ENCODE measurements at places on chromosomes 13 and 19. TPM values are rescaled to one million over a fixed set of nuclear protein-coding genes. Genes with fewer than 3 reads are reported as not detected.

Gene KLK12
- not detected for total RNA-seq

Gene CYP2S1
- total RNA-seq = 0.46 TPM

Gene ARRDC5
- not detected for total RNA-seq

Gene PINLYP
- total RNA-seq = 1.3 TPM

Gene FGF21
- not detected for total RNA-seq

Gene PDX1
- total RNA-seq = not detected

Gene GSX1
- total RNA-seq = not detected

Gene SPPL2B
- total RNA-seq = 64.5 TPM

Gene TMEM59L
- 4.1 TPM for total RNA-seq

Gene ZNF274
- 20.6 TPM for total RNA-seq

Gene TPP2
- 44.8 TPM for total RNA-seq

Gene LILRA6
- not detected for total RNA-seq

Gene ZNF582
- 3.1 TPM for total RNA-seq

Gene ZNF69
- total RNA-seq = 7.1 TPM

Gene SGCG
- 0.52 TPM for total RNA-seq

Gene FOXO1
- total RNA-seq = 3.8 TPM

Gene KLK1
- not detected for total RNA-seq

Gene ZBTB32
- total RNA-seq = not detected

Gene MADCAM1
- total RNA-seq = 0.13 TPM

Gene ZNF90
- 1.5 TPM for total RNA-seq

Gene TLE5
- 157 TPM for total RNA-seq

Gene AP1M2
- total RNA-seq = not detected

Gene ZNF525
- 9.1 TPM for total RNA-seq
